NCI-H187 (cell line): ENCODE measurements at places on chromosomes 5 and 9.

GRCh38 chr5:124700333-124700732, 46.1 kb downstream of the ZNF608 start:
- no peak for DNase-seq

DNA sequence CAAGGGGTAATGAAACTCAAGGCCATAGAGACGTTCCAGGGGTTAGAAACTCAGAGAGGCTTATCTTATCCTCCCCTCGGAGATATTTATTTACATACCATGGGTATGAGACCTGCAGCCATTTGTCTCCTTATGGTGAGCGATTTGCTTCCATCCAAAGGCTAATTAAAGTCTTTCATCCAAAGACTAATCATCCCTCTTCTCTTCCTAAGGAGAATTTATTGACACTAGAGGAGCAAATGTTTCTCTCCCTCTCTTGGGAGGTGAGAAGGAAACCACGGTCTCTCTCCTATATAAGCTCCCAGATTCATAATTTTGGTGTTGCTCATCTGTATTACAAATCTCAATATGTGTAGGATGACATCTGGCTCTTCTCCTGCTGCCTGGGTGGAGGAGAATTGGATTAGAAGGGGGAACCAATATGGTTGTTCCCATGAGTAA, 31.0 kb upstream of the RPS23 start:
- DNase-seq = no peak

- no peak for DNase-seq
These were observed 43.1 kb downstream of the RALGPS1 start for GRCh38 chr9:126957687-126958053.

- no peak for DNase-seq
These were observed 9.0 kb downstream of the FXN start for GRCh38 chr9:69044240-69045219.

- no peak for DNase-seq
These were observed 260.7 kb downstream of the CHSY3 start for GRCh38 chr5:130164966-130165365.

GRCh38 chr9:32384002-32384363, 460 bp upstream of the ACO1 start:
- no peak for DNase-seq

DNA sequence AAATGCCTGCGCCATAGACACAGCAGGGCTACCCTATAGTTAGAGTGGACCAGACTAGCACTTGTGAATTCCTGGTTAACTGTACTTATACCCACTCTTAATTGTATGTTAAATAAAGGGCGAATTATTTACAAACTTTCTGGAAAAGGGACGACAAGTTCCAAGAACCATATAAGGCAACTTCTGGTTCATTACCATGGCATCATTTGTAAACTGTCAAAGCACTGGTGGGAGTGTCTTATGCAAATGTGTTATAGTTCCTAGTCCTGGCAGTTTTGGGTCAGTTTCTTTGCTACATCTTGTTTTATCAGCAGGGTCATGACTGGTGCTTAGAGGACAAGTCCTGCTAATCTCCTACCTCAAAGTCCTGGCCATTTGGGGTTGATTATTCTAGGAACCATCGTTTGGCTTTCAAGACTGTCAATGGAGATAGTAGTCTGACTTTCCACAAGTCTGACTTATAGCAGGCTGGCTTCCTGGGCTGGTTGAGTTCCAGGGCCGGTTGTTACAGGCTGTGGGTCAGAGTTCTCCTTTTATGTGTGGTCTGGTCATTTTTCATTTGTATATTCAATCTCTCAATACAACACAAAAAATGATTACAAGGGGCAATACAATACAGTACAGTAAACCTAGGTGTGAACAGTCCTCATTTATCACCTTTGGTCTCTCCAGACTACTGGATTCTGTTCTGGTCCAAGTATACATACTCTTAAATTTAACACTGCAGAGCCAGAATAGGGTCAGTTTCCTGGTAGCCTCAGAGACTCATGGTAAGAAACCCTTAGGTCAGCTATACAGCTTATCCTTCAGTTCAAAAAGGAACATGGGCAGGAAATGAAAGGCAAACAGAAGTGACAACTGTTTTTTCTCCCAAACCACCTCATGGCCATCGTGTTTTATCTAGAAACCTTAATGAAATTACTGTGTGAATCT, 8.3 kb upstream of the CFAP95 start:
- DNase-seq = no peak

DNA sequence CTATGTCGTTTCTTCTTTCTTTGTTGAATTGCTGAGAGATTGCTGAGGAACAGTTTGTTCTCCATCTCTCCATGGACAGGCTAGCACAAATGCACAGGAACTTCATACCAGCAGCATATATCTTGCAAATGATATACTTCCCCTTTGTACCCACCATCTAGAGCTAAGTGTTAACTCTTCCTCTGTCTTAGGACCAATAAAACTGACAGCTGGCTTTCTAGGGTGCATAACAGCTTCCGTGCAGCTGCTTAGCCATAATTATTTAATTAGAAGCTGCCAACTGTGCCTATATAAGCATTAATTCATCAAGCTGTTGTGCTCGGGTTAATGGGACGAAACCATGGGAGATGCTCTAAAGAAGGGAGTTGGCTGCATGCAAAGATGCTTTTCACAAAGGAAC, 38.7 kb downstream of the KCTD16 start:
- DNase-seq = no peak

GRCh38 chr9:81132796-81133195, 556.6 kb downstream of the TLE1 start:
- no peak for DNase-seq

- no peak for DNase-seq
These were observed 74.0 kb downstream of the PCSK5 start for GRCh38 chr9:75964427-75964826.

DNA sequence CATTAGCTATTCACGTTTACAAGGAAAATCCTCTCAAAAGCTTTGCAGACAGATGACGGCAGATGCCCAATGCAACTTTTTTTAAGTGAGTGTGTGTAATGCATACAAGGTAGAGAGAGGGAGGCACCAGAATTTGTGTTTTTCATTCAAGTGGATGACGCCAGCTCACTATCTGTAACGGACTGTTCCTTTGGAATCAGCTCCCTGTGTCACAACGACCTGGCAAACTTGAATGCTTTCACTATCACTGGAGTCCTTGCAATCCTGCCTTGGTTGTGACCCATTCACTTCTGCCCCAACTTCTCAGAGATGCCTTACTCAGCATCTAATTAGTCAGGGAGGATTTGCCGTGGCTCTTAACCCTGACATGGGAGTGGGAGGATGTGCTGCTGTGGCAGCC, 148.5 kb downstream of the BNC2 start:
- no peak for DNase-seq

GRCh38 chr5:111422245-111422644, 90.1 kb downstream of the STARD4 start:
- DNase-seq = no peak

- DNase-seq = no peak
These were observed 213.1 kb upstream of the GAS1 start for GRCh38 chr9:87160148-87161102.

- no peak for DNase-seq
These were observed 13.9 kb downstream of the NINJ1 start for GRCh38 chr9:93119953-93120845.

GRCh38 chr5:95864944-95865504, 42.5 kb upstream of the GLRX start:
- DNase-seq = no peak

DNA sequence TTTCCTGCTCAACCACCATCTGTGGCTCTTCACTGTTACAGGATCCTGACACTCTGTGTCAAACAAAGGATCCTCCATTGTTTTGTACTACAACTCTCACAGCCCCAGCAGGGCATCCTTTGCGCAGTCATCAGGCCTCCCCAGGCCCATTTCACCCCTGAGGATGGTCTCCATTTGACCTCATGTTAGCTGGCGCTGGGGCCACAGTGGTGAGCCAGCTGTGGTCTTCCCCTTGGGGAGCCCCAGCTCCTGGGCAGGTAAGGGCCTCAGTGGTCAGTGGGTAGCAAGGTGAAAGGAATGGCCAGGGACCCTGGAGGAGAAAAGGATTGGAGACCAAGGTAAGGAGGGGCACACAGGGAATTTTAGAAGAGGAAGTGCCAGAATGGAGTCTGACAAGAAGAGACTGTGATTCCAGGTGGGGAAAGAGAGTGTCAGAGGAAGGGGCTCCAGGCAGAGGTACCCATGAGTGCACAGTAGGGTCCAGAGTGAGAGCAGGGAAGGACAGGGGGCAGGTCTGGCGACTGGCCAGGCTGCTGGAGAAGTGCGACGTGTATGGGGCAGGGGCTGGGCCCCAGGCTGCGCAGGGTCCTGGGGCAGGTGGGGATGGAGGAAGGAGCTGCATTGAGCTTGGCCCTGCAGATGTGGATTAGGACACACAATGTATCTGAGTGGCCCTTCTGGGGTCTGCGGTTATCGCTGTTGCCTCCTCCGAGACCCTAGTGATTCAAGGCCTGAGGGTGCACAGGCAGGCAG, 109.9 kb downstream of the PHF2 start:
- no peak for DNase-seq

GRCh38 chr5:113223831-113224604, 210.8 kb downstream of the TSSK1B start:
- DNase-seq = no peak

- DNase-seq = no peak
These were observed 18.4 kb downstream of the ADAMTS16 start for GRCh38 chr5:5158472-5158895.

DNA sequence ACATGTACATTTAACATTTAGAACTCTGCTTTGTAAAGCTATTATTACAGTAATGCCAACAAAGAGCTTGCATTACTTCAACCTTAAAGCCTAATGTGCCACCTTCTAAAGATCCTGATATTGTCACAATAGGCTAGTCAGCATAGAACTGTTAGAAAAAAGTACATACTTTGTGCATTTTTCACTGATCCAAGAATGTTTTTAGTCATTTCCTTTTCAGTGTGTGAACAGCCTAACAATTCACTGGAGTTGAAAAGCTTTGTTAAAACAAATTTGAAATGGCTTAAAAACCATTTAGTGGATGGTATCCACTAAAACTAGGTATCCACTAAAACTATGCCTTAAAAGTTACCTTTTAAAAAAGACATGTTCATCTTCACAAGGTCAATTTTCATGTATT, 4.5 kb downstream of the RPS6 start:
- no peak for DNase-seq

DNA sequence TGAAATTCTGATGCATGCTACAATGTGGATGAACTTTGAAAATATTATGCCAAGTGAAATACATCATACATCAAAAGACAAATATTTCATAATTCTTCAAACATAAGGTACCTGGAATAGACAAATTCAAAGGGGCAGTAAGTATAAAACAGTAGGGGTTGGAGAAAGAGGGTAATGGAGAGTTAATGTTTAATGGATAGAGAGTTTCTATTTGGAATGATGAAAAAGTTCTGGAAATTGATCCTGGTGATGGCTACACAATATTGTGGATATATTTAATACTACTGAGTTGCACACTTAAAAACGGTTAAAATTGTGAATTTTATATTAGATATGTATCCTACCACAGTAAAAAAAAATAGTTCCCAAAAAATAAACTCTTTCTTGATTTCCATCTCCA, 14.6 kb upstream of the CNTLN start:
- DNase-seq = no peak

DNA sequence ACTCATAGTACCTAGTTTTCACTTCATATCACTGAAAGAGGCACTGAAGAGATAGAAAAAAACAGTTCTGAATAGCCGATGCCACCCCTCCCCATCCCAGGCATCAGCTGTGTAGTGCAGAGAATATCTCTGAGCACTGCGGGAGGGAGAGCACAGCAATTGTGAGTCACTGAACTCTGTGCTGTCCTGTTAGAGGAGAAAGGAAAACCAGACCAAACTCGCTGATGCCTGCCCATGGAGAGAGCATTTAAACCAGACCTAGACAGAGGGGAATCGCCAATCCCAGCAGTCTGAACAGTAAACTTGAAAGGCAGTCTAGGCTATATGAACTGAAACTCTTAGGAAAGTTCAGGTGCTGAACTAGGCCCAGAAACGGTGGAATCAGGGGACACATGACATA, 120.1 kb upstream of the SLC30A5 start:
- DNase-seq = no peak

- DNase-seq = no peak
These were observed at the start of gene FGF18 for GRCh38 chr5:171418982-171419687. FGF18 (plus strand) TSS chr5:171419647; CDS start chr5:171420200, 553 bp downstream.

DNA sequence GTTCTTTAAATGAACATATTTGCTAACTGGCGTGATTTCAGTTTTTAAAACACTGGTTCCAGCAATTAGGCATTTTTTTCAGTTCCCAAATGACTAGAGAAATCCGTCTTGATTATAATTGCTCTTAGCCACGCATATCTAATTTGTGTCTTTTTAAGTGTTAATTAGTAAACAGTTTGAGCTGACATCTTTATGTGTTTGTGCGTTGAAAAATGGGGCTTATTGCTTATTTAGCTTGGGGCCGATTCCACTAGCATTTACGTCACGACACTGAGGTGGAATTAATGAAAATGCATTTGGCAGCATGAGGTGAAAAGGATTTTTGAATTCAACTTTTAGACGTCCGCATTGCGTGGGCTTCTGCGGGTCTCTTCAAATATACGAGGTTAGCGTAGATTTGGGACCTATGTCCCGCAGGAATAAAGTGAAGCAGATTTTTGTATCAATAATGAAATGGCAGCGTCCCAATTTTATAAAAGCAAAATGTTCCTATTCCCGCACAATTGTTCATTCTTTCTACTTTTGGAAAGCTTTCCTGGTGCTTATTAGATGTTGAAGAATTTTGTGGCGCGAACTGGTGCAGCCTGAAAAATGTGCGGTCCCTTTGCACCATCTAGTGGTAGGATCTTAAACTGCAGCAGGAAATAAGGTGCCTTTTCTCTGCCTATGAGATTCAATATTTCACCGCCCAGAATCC, 122.7 kb upstream of the LMX1B start:
- DNase-seq = no peak

DNA sequence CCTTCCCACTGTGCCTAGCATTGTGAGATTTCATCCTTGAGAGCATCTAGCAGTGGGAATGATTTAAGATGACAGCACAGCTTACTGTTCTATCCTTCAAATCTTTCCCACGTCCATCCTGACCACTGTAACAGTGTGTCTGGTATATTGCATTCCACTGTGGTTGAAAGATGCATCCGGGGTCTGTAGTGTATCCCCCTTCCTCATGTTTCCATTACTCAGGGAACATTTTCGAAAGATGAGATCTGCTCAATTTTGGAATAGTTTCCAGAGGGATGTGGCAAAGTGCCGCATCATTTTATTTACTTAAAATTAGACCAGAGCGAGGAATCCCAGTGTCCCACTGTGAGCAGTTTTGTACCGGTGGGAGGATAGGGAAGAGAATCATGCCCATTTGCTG, 407.1 kb upstream of the PAPPA start:
- no peak for DNase-seq
